ENCODE measurements at places on chromosomes 4 and X.

- DNase-seq, result no peak
These were observed 299.3 kb downstream of the CAMK2D start for GRCh38 chr4:113462286-113462685.

GRCh38 chr4:53459548-53459947, 82.1 kb downstream of the FIP1L1 start:
- DNase-seq, result no peak

DNA sequence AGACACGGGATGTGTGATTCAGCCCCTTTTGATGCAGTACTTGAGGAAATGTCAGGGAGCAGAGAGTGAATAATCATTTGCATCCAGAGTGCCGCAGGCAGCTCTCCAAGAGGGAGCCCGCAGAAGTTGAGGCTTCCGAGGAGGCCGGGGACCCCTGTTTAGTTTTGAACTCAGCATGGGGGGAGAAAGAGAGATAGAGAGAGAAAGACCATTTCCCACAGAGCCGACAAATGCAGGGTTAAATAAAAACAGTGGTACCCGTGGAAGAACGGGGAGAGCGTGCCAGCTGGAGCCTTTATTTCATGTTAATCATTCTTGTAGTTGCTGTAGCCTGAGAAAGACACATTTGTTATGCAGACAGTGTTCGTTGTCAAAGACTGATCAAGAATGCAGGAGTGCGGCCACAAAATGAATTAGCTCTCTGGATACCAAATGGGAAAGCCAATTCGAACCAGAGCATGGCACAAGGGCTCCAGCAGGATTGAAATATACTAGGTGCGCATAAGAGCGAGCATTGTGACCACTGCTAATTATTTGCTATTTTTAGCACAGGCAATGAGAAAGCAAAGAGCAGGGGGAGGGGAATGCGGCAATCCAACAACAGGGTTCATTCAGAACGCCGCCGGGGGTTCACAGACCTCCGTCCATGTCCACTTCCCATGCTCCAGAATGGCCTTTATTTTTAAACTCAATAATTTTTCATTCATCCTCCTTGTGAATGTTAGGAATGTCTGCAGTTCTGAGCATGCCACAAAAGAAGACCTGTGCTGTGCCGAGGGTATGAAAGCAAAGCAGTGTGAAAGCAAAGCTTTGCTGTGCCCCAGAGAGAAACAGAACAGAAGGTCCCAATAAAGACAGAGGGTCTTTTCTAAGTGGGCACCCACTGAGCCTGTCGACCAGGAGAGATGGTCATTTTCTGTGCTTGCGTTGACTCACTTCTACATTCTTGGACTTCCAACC, 243.9 kb upstream of the VCX3A start:
- no peak for DNase-seq

- no peak for DNase-seq
These were observed 65.1 kb downstream of the ARHGAP6 start for GRCh38 chrX:11600578-11600977.

DNA sequence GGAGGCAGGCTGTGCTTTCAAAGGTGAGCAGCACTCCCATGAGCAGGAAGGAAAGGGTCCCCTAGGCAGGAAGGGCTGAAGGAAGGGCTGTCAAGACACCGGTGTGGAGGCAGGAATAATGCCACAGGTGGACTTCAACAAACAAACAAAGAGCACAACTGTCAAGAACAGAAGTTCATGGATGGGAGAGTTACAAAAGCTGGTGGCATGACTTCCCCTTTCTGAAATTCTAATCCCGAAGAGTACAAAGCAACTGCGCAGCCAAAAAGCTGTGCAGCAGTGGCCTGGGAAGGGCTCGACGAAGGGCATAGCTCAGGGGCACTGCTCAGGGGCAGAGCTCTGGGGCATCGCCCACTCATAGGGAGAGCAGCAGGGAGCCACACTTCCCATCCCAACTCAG, 582.3 kb upstream of the DIPK2B start:
- DNase-seq, result no peak

DNA sequence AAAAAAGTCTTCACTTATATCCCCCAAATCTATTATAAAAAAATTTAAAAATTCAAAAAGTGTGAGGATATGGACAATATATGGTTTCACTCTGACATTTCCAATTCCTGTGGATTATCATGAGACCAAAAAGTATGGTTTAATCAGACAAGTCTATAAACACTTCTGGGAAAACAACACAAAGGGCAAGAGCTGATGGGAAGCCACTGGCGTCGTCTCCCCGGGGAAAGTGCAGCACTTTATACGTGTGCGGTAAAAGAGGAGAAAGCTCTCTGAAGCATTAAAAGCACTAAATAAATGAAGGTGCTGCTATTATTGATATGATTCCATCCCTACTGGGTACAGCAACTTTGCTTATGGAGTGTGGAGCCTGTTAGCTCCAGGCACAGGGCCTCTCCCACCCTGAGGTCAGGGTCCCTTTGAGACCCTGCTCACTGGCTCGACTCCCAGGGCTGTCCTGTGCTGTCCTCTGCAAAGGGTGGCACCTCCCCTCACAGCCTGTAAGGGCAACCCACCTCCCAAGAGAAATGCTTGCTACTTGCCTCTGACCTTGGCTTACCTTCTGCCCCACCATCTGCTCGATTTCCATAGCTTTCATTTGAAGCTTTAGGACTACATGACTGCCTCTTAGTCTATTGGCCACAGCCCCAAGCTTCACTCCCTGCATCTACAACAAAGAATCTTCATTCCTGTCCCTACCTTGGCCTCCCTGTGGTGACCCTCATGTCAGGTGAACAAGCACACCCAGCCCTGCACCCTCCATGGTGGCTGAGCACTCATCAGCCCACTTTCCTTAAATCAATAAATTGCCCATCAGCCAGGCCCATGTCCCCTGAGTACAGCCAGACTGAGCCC, 248.6 kb downstream of the HNRNPD start:
- DNase-seq, result no peak

DNA sequence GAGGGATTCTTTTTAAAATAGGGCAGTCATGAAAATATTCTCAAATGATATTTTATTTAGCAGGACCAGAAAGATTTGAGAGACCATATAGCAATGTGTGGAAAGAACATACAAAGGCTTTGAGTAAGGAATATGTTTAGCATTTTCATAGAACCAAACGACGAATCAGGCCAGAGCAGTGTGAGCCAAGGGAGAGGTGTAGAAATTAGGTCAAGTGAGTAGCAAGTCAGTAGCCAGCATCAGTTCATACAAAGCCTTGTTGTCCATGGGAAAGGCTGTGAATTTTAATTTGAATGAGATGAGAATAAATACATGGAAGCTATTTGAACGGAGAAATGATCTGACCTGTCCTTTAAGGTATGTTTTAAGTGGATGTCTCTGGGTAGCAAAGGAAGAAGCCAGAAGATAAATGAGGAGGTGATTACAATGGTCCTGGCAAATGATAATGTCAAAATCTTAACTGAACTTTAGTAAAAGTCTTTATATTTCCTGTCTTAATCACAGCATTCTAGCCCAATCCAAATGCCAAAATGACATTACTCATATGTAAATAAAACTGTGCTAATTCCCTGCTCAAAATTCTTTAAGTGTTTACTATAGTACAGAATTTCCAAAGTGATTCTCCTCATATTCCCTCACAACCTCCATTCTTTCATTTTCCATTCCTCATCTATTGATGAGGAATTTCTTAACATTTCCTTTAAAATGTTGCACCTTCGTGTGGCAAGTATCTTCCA, 155.7 kb upstream of the SLIT2 start:
- no peak for DNase-seq

- no peak for DNase-seq
These were observed 98.2 kb downstream of the KLHL8 start for GRCh38 chr4:87122252-87122651.

DNA sequence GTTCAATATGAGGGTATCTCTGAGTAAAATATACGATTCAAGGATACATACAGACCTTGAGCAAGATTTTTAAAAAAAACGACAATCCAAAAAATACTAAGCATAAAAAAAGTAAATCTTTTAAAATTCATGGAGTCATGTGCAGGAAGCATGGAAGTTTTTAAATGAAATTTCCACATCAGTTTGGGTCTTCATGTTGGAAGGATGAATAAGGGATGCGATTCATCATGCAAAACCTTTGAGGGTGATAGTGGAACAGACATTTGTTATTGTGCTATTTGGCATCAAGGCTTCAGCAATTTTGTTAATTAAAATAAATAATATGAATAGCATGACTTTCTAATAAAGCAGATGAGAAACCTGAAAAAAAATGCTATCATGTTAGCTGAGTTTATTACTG, 815.0 kb upstream of the PCDH10 start:
- no peak for DNase-seq

DNA sequence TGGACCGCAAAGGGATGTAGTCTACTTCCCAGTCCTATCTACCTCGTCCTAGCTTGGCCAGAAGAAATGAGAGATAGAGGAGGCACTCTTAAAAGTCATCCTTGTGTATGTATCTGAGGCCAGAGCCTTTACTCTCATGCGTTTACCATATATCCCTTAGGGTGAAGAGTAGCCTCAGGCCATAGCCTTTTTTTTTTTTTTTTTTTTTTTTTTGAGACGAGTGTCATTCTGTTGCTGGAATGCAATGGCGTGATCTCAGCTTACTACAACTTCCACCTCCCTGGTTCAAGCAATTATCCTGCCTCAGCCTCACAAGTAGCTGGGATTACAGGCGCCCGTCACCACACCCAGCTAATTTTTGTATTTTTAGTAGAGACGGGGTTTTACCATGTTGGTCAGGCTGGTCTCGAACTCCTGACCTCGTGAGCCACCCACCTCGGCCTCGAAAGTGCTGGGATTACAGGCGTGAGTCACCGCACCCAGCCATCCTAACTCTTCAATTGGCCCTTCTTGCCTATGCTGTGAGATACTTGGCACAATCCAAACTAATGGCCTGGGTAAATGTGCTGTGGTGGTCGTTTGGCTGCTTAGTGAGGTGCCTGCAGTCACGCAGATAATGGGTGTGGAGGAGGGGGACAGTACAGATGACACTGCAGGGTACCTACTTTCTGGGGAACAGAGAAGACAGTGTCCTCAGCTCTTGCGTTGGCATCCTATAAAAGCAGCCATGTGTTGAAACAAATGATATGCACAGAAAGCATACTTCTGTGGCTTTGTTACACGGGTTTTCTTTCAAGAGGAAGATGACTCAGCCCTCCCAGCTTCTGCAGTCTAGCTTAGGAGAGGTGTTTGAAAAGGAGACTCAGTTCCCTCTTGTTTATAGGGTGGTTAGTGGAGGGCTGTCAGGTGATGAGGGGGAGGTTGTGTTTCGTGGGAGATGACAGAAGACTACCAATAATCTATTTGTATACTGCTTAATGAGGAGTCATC, 10.4 kb upstream of the DGAT2L6 start:
- no peak for DNase-seq

GRCh38 chrX:14032406-14032805, 2.7 kb upstream of the GEMIN8 start:
- no peak for DNase-seq

GRCh38 chr4:75542824-75543223, 13.0 kb upstream of the ODAPH start:
- no peak for DNase-seq

- no peak for DNase-seq
These were observed 38.8 kb downstream of the MAML3 start for GRCh38 chr4:140115140-140115539.

- no peak for DNase-seq
These were observed 15.6 kb upstream of the DCHS2 start for GRCh38 chr4:154507156-154507555.

DNA sequence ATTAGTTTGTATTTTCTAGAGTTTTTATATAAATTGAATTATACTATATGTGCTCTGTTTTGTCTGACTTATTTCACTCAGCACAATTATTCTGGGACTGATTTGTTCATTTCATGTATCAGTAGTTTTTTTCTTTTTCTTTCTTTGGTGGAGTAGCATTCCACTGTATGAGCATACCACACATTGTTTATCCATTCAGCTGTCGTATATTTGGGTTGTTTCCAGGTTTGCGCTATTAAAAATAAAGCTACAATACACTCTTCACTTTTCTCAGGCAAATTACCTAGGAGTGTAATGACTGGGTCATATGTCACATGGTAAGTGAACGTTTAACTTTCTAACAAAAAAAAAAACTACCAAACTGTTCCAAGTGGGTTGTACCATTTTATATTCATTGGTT, 9.6 kb upstream of the OTUD4 start:
- DNase-seq, result no peak

DNA sequence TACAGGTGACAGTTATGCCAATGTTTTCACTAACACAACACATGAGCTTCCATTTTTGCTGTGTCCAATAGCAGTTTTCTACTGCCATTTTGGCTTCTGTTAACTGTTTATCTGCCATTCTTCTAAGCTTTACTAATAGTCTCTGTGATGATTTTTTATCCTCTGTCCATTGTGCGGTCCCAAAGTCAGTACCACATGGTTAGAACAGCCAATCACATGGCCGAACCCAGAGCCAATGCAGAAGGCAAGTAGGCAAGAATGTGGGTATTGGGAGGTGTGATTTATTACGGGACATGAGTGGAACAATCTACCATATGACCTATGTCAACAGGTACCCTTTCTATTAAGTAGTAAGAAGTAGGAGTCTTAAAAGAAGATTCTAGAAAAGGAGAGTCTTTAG, 61.5 kb downstream of the GRIA2 start:
- DNase-seq, result no peak

GRCh38 chr4:122692641-122693520, 39.6 kb upstream of the BBS12 start:
- DNase-seq, result no peak

- DNase-seq, result no peak
These were observed 397.4 kb upstream of the ZFP42 start for GRCh38 chr4:187598196-187598595.

DNA sequence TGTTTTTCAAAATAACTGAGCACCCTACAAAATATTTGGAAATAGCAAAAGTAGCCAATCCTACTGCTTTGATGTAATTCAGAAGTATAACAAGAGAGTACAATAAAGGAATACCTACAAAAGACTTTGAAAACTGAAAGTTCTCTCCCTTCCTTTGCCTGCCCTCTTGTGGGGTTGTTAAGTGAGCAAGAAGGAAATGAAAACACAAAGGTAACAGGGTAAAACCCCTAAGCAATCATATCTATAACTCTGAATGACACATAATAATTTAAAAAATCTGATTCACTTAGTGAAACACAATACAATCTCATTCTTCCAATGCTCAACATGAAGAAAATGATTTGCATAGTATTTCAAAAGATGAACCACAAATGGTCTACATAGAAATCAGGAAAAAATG, 98.2 kb downstream of the FRYL start:
- DNase-seq, result no peak

GRCh38 chr4:70739496-70740337, 18.0 kb downstream of the RUFY3 start:
- DNase-seq, result no peak

DNA sequence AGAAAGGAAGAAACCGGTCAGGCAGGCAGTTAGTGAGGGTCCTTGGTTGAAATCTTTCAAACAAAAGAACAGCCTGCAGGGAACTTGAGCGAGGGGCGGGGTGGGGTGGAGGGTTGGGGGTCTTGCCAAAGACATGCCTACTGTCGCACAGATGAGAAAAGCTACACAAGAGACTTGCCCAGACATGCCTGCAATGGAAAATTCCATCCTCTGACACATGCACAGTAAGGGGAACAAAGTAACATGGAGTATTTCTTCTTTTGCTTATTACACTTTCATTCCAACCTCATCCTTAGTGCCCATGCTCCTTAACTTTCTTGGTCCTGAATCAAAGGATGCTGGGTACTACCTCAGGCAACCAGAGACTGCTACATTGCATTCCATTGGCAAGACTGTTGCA, 1491.2 kb downstream of the STIM2 start:
- DNase-seq, result no peak

GRCh38 chr4:48467891-48468290, 15.3 kb upstream of the SLC10A4 start:
- DNase-seq, result no peak

- peak; percentile 7 for DNase-seq
These were observed 3.1 kb upstream of the OCIAD2 start for GRCh38 chr4:48909697-48910096.
